Activated naive CD4-positive, alpha-beta T cell treated with anti-CD3 and anti-CD28 coated beads, Interleukin-2, amount 50 U/mL, for 72 hours (primary cell): ENCODE measurements at places on chromosomes 5 and 9. TPM values are rescaled to one million over a fixed set of nuclear protein-coding genes. Genes with fewer than 3 reads are reported as not detected.

- no peak for DNase-seq
These were observed 44.6 kb downstream of the POC5 start for GRCh38 chr5:75672616-75673015.

The MAMDC2 gene
- total RNA-seq, result not detected

DNA sequence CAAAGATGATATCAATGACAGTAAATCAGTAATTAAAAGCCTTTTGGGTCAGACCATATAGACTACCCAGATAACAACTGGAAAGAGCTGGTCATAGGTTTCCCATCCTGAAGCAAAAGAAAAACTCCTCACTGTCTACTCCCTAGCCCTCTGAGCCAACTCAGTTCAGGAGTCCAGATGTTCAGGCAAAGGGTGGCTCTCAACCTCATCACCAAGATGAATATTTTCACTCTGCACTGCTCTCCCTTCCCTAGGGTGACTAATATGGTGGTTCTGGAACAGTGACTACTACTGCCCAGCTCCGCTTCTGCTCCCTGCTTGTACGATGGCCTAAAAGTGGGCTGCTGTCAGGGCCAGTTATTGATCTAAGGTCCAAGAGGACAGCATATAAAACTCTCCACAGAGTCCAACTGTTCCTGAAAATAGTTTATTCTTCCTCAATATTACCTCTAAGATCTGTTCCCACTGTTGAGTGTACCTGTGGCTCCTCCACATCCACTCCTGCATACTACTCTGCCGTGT is 263.4 kb upstream of the SLC30A5 start:
- DNase-seq, result no peak

GRCh38 chr5:63811961-63812360 is 150.3 kb downstream of the HTR1A start:
- no peak for DNase-seq

GRCh38 chr5:173326501-173326960 is 1.7 kb downstream of the STC2 start:
- DNase-seq, result no peak
